ENCODE measurements at places on chromosomes 13 and 19.

- no peak for DNase-seq
These were observed 278.7 kb upstream of the GPC6 start for GRCh38 chr13:92947770-92948434.

GRCh38 chr19:2394442-2395292, 32.7 kb downstream of the TIMM13 start:
- no peak for DNase-seq

DNA sequence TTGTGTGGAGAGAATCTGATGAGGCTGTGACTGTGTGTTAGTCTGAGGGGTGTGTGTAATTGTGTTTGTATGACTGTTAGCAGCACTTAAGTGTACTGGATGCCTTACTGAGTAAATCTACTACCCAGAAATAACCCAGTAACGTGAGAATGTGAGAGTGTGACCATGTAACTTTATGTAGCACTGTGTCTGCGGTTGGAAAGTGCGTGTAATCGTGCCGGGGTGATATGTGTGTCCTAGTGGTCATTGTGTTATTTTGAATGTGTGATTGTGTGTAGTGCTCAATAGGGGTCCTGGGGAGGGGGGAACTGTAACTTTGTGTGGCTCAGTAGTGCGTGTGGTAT, 550 bp downstream of the ZNF383 start:
- DNase-seq, result no peak

DNA sequence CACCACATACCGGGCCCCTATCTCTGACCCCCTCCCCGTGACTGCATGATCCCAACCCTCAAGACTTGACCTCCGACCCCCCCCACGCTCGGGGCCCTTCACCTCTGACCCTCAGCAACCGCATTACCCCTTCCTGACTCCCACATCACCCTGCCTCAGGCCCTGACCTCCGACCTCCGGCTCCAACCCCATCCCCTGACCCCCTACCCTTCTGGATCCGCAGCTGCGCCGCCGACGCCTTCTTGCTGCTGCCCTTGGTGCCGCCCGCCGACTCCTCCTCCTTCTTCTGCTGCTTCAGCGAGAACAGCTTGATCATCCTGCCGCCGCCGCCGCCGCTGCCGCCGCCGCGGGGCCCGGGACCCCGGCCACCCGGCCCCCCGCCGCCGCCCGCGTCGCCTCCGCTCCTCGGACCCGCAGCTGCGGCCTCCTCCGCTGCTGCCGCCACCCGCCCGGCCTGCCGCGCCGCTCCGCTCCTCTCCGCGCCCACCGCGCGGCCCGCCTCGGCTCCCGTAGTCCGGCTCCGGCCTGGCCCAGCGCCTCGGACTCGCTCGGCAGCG, at the start of gene UBE2M:
Gene UBE2M, minus strand, starts transcription at position 546 of the 557 bp plus-strand sequence. Its CDS starts 230 bp downstream, at position 316.
- peak; percentile 44 for DNase-seq

DNA sequence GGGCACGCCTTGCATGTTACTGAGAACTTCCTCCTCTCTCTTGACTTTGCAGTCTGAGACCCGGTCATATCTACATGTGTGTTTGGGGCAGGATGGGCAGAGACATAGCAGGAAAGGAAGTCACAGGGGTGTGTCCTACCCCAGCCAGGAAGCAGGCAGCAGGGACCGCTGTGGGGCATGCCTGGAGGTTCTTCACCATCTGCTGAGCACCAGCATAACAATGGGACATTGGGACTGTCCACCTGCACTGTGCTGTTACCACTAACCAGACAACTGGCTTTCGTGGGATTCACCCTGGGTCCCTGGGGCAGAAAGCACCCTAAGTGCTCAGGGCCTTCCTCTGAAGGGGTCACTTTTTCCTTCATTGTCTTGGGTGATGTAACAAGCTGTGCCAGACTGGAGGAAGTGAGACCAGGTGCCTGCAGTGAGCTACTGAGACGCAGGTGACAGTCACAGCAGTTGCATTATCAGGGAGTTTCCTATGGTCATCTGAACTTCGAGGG, 2.6 kb upstream of the HAUS5 start:
- DNase-seq, result no peak

- no peak for DNase-seq
These were observed at the start of gene EDNRB for GRCh38 chr13:77918391-77919245. TSS of gene EDNRB (minus strand) at chr13:77918831. CDS start at chr13:77918573, 258 bp downstream.

DNA sequence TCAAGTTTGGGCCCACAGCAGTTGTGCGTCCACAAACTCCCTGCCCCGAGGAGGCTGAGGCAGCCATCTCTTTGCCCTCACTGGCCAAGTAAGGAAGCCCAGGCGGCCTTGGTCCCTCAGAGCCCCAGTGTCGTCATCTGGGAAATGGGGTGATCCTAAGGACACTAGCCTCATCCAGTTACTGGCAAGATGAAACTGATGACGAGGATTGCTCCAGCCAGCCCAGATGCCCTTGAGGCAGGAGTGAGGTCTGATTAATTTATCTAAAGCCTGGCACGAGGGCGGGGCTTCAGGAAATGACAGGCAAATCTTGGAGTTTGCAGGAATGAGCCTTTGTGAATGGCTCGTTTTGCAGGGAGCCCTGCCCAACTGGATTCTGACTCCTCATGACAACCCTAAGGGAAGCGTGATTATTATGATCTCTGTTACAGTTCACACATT, 5.6 kb downstream of the LIPE start:
- DNase-seq, result no peak

DNA sequence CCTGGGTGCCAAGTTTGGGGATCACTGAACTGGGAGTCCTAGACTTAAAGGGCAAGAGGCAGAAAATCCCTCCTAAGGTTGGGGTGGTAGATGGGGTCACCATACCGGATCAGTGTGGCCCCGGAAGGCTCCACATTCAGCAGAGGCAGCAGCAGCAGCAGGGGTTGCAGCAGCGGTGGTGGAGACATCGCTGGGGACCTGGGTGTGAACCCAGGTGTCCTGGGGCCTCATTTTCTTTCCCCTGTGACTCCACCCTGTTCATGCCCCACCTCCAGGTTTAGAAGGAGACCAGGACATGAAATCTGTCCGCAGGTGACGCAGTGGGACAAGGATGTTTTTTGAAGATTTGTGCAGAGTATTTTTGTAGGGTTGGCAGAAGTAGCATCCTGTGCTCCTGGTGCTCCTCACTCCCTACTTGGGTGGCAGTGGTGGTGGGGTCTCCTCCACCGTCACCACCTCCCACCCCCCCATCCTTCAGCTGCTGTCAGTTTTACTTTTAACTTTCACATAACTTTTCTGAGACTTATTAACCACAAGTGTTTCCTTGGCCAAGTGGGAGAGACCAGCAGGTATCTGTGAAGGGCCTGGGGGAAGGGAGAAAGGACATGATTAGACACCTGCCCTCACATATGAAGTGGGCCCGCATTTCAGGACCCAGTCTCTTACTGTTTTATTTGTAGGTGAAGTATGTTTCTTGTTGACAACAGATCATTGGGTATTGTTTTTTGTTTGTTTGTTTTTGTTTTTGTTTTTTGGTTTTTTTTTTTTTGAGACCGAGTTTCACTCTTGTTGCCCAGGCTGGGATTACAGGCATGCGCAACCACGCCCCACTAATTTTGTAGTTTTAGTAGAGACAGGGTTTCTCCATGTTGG, at the start of gene NAPSA:
Gene NAPSA, minus strand, starts transcription at position 206 of the 873 bp plus-strand sequence. Its CDS starts 18 bp downstream, at position 188.
- DNase-seq, result no peak

DNA sequence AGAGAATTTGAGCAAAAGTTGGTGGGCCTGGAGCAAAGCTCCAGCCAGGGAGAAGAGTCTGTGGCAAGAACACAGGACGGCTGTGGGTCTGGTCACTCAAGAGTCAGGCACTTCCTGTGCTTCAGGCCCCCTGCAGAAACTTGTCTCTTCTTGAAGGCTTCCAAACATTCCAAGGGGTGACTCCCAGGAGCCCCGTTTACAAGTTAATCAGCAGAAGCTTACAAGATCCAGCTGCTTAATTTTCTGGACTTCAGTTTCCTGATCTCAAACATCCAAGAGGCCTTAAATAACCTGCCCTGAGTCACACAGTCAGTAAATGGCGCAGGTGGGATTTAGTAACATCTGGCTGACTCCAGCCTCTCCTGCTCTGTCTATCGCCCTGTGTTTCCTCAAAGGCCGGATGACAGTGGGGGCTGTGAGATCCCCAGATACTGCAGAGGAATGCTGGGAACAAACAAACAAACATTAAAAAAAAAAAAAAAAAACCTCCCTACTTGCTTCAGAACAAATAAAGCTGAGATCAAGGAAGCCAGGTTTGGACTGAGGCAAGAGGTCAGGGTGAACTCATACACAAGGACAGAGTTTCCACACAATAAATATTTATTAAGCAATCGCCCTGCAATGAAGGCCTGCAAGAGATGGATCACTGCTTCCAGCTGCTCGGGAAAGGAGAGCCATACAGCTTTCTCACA, 175.4 kb upstream of the RFC3 start:
- no peak for DNase-seq

DNA sequence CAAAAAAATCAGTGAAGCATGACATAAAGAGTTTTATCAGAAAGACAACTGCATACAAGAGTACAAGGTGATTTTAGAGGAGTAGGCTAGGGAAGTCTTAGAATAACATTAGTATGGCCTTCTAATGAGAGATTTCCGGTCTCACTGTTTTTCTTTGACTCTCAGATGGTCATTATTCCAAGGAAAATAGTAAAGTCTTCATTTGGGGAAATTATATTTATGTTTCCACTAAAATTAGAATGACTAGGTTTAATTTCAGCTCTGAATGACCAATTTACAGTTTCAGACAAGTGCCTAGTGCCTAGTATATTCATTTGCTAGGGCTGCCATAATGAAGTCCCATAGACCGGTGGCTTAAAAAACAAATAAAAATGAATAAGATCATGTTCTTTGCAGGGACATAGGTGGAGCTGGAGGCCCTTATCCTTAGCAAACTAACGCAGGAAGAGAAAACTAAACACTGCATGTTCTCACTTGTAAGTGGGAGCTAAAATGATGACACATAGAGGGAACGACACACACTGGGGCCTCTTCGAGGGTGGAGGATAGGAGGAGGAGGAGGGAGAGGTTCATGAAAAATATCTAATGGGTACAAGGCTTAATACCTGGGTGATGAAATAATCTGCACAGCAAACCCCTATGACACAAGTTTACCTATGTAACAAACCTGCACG, 303.1 kb downstream of the PCDH9 start:
- no peak for DNase-seq
